Activated gamma-delta T cell treated with anti-CD3 and anti-CD28 coated beads, Interleukin-2, amount 50 U/mL, for 16 hours (primary cell): ENCODE measurements at places on chromosomes 7 and 10.

DNA sequence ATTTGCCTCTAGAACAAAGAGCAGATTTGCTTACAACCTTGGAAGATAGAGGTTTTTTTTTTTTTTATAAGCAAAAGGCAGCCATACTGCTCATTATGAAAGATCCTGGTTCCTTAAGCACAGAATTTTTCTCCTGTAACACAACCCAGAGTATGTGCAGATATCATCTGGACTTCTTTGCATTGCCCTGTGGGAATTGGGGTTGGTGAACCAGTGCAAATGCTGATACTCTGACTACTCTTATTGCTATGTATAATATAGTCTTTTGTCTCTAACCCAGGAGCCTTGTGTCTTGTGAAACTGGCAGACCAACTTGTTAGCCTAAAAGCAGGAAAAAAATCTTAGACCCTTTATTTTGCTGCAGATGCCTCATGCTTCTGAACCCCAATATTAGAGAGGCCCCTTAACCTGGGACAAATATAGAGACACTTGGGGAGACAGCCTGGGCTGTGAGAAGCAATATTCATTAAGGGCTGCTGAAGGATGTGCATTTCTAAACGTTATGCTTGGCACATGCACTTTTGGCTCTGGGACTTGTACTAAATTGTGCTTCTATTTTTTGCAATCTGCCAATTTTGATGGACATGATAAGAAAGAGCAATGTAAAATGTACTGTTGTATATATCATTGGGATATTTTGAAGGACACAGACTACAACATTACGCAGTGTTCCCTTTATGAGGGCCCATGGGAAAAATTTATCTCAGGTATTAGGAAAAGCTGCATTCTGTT lies 78.9 kb downstream of the ANLN start:
- no peak for DNase-seq

DNA sequence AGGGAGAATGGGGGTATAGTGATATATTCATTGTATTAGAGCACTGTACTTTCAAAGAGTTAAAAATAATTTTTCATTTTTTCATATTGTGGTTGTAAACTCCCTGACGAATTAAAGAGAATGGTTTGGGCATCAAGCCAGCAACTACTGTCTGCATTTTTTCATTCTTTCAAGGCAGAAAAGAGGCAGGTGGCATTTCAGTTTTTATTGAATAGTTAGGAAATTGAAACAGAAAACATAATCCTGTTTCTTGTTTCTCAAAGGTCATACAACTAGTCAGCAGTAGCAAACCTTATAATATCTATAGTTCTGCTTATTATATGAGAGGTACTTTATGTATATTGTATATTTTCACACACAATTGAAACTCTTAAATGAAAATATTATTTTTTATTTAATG lies 303.9 kb upstream of the KCND2 start:
- no peak for DNase-seq

- no peak for DNase-seq
Observed at GRCh38 chr7:111540199-111540815, 22.0 kb downstream of the IMMP2L start.

- DNase-seq: no peak
Observed at GRCh38 chr10:119316729-119317097, 109.3 kb downstream of the GRK5 start.

DNA sequence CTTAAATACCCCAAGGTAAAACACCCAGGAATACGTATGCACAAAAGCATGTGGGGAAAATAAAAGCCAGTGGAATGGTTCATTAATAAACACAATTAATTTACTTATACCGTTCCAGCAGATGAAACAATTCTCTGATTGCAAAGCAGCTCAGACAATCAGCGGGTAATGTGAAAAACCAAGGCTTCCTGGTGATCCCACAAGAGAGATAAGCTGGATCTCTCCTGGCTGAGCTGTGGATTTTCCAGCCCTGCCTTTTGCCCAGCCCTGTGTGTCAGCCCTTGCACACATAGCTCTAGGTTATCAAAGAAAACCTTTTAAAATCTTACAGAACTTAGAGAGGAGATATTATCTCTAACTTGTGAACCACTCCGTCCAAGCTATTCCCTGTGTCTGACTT lies 1010.7 kb upstream of the AUTS2 start:
- no peak for DNase-seq

DNA sequence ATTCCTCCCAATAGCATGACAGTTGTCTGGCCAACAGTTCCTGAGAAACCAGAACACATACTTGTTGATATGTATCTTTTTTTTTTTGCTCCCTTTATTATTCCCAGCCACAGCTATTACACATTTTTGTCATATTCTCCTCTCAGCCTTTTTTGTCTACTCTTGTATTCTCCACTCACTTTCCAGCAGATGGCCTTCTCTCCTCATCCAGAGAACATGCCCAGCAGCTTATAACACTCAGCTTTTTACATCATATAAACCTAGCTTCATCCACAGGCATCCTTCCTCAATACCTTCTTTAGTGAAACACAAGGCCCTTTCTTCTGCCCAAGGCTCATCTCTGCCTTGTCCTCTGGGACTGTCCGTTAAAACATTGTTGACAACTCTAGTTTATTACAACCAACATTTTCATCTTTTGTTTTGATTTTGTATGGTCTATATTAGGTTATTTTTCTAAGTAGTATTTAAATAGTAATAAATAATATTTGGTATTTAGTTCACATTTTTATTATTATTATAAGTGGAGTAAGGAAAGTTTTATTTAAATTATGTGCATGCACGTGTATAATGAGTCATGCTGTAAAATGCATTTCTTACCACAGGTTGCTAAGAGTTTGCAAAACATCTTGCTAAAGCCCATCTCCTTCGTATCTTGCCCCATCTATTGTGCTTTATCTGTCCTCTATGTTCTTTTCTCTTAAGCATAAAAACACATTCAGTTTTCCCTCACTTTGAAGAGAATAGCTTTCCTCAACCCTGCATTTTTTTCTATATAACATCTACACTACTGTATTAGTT lies 101.5 kb downstream of the ORC5 start:
- DNase-seq: no peak

GRCh38 chr7:154987571-154987970 lies 15.4 kb downstream of the PAXIP1 start:
- no peak for DNase-seq

DNA sequence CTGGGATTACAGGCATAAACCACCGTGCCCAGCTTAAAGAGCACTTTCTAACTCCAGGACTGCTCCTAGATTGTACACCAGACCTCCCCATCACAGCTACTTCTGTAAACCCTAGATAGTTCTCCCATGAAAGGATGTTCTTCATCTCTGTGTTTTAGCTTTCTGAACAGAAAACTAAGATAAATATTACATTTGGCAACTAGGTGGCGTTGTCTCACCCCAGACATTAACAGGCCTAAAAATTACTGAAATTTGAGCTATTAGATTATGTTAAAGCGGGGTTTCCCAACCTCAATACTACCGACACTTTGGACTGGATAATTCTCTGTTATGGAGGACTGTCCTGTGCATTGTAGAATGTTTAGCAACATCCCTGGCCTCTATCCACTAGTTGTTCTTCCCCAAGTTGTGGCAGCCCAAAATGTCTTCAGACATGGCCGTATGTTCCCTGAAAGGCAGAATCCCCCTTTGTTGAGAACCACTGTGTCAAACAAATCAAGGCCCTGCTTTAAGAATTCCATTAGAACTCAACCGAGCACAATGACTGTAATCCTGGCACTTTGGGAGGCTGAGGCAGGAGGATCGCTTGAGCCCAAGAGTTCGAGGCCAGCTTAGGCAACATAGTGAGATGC lies 19.1 kb downstream of the ATOH7 start:
- DNase-seq: no peak

GRCh38 chr7:123057911-123058310 lies 62.4 kb upstream of the TAS2R16 start:
- no peak for DNase-seq

DNA sequence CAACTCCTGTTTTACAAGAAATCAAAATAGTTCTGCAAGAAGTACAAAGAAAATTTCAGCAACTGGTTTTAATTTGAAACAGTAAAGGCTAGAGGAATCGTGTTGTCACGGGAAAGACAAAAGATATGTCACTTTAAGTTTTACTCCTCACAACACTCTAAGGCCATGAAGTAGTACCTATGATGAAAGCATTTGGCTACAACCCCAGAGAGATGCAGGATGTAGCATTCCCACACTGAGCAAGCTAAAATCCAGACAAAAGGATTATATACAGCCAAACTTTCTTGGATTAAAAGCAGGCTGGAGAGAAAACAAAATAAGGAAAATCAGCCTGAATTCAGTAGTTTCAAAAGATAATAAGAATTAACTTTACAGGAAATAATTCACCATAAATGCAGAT lies 245.5 kb upstream of the STEAP1 start:
- no peak for DNase-seq

DNA sequence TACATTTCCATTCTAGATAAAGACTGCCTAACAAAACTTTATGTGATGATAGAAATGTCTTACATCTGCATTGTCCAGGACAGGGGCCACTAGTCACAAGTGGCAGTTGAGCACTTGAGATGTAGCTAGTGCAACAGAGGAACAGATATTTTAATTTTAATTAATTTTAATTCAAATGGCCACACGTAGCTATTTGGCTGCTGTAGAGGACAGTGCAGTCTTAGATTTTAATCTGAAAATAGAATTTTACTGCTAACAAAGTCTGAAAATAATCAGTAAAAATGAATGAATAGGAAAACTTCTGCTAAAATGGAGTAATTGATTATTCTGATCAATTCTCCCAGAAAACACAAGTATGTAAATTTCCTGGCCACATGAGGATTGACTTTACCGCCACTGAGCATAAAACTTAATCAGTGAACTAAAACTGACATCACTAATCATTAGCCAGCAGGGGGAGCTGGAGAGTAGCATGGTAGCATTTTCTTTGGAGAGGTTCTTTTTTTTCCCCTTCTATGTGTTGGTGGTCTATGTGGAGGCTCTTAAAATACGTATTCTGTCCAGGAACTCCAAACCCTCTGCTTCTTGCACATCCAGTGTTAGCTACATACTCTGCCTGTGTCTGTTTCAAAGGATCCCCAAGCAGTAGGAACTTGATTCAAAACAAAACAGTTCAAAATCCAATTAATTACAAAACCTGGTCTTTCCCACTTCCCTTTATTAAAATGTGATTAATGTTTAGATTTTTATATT lies 52.1 kb downstream of the TSPAN12 start:
- DNase-seq: peak; percentile 23

GRCh38 chr10:122558452-122558851 lies 2.1 kb upstream of the DMBT1 start:
- no peak for DNase-seq

- DNase-seq: no peak
Observed at GRCh38 chr7:71384094-71384493, 252.2 kb downstream of the GALNT17 start.

GRCh38 chr7:152851881-152852417 lies 92.4 kb downstream of the ACTR3B start:
- no peak for DNase-seq

DNA sequence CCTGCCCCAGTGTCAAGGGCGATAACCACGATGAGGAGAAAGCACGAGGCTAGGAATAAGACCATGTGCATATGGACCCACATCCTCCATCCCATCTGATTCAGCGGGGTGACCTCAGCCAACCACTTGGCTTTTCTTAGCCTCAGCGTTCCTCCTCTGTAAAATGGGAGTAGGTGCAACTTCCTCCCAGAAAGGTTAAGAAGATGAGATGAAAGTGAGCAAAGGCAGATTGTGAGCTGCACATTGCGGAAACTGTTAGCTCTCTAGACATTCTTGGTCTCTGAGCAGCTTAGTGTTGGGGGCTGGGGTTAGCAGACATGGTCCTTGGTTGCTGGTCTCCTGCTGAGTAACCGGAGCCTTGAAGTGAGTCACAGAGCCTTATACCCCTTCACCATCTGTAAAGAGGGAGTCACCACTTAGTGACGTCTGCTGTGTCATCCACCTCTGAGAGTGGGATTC lies 497.3 kb upstream of the GALNT17 start:
- DNase-seq: peak; percentile 24

GRCh38 chr10:132439025-132439388 lies 42.0 kb downstream of the PWWP2B start:
- DNase-seq: no peak

- DNase-seq: no peak
Observed at GRCh38 chr10:11337516-11337915, 273.9 kb downstream of the USP6NL start.

- peak; percentile 21 for DNase-seq
Observed at GRCh38 chr7:130151591-130152492, 53.4 kb downstream of the TMEM209 start.

DNA sequence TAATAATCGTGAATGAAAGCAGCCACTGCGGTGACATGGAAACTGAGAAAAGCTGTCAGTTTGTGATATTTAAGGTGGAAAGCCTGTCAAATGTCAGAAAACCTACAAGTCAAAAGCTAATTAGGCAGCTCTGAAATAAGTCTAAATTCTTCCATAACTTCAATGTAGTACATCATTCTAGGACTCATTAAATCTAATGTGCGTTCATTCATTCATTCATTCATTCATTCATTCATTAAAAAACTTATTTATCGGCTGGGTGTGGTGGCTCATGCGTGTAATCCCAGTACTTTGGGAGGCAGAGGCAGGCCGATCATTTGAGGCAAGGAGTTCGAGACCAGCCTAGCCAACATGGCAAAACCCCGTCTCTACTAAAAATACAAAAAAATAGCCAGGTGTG lies 79.7 kb downstream of the ATE1 start:
- DNase-seq: no peak

DNA sequence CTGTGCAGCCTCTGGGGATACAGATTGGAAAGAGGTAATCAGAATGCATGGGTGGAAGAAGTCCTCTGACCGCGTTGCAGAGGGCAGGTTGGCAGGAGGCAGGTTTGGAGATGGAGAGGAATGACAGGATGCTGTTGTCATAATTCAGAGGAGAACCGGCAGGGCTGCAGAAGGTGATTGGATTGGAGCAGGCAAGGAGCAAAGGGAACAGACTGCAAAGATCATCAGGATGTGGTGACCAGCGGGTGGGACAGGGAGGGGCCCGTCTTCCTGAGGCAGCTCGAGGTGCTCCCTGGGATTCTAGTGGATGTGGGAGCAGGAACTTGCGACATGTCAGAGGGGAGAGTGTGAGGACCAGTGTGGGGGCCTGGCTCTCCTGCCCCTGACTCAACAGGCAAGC lies 78.5 kb upstream of the PPIF start:
- DNase-seq: no peak

DNA sequence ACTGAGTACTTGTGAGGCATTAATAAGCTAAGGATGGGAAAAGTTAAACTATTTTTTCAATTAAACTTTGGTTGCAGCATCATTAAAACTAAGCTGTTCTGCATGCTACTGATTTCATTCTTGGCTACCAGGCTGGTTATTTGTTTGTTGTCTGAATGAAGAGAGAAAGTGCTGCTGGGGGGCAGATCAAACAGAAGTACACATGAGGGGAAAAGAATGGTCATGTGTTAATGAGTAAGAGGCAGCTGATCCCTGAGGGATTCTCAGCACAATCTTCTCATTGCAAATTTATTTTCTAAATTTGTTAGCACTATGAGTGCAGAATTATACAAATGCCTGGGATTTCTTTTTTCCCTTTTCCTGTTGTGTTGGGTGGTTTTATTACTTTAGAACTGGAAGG lies 213.2 kb upstream of the HPS1 start:
- no peak for DNase-seq

- no peak for DNase-seq
Observed at GRCh38 chr10:116007256-116007891, 265.6 kb downstream of the GFRA1 start.

GRCh38 chr7:12911053-12911452 lies 223.6 kb downstream of the ARL4A start:
- no peak for DNase-seq
